ENCODE measurements at places on chromosomes 6 and 20. TPM values are rescaled to one million over a fixed set of nuclear protein-coding genes. Genes with fewer than 3 reads are reported as not detected.

The OOEP gene
- total RNA-seq = not detected

DNA sequence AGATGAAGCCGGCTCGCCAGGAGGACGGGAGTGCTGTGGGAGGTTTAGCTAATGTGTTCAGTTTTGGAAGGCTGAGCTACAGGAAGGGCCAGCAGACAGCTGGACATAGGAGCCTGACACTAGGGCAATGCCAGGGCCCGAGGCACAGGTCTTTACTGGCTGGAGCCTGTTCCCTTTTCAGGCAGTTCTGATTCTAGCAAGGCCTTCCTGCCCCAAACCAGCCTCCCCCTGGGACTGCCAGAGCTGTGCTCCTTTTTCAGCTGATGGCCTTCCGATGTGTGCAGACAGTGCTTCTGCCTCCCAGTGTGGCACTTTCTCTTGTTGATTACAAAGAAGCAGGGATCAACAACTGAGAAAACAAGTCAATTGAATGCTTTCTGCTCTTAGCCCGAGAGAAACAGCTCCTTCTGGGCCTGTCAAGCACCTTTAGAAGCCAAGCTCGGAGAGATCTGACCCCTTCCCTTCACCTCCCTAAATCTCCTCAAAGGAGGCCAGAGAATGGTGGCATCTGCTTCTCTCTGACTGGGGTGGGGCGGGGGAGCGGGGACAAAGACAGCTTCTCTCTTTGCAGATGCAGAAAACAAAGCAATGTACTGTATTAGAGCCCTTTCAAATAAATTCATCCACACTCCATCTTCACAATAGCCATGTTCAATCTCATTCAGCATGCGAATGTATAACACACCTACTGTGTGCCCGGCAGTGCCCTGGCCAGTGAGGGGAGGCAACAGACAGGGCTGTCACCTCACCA is 63.2 kb downstream of the RAB44 start:
- no peaks in the 10 kb centered on the region for H3K36me3 ChIP-seq
- H3K4me1 ChIP-seq = peaks cover 13% of the 10 kb centered on the region
- no peak overlapping the region for H3K27ac ChIP-seq
- no peaks in the 10 kb centered on the region for H3K27me3 ChIP-seq

The HDGFL1 gene
- not detected for total RNA-seq

The CST5 gene
- not detected for total RNA-seq

The RPL7L1 gene
- total RNA-seq = 75.6 TPM

DNA sequence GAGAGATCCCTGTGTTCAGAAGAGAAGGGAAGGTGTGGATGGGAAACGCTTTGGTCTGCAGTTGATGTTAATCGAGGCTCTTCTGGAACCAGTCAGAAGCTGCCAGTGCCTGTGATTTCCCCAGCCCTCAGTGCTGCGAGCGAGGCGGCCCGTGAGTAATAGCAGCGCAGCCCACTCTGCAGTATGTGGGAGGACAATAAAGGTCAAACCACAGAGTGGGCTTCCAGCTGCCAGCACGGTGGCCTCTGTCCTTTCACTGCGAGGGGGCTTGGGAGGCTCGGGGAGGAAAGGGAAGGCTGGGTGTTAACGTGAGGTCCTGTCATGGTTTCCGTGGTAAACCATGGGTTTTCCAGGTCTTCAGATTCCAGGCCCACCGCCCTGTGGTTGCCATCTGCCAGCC is 32.3 kb upstream of the TAGAP start:
- H3K4me1 ChIP-seq = peaks cover 6% of the 10 kb centered on the region
- no peak for DNase-seq
- H3K4me3 ChIP-seq = no peak overlapping the region
- H3K36me3 ChIP-seq = no peaks in the 10 kb centered on the region
- no peak overlapping the region for H3K27ac ChIP-seq
- H3K27me3 ChIP-seq = no peaks in the 10 kb centered on the region

GRCh38 chr6:129634411-129635230 is 75.4 kb downstream of the ARHGAP18 start:
- H3K4me3 ChIP-seq = no peak overlapping the region
- H3K27ac ChIP-seq = no peak overlapping the region
- no peaks in the 10 kb centered on the region for H3K27me3 ChIP-seq

DNA sequence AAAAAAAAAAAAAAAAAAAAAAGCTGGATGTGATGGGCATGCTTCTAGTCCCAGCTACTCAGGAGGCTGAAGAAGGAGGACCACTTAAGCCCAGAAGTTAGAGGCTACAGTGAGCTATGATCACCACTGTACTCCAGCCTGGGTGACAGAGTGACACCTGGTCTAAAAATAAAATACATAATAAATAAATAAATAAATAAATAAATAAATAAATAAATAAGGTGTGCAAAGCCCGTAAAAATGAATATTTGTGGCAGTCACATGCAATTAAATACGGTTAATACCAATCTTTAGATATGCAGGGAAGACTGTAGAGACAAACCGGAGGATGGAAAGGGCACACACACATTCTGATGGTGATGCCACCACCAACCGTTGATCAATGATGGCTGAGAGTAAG is 26.2 kb downstream of the IL22RA2 start:
- DNase-seq = no peak
- no peak overlapping the region for H3K27ac ChIP-seq
- H3K4me3 ChIP-seq = no peak overlapping the region
- no peaks in the 10 kb centered on the region for H3K4me1 ChIP-seq
- H3K36me3 ChIP-seq = no peaks in the 10 kb centered on the region

GRCh38 chr6:126907312-126907711 is 211.2 kb upstream of the RSPO3 start:
- H3K4me1 ChIP-seq = no peaks in the 10 kb centered on the region
- no peaks in the 10 kb centered on the region for H3K36me3 ChIP-seq
- H3K4me3 ChIP-seq = no peak overlapping the region
- no peaks in the 10 kb centered on the region for H3K27me3 ChIP-seq
- no peak for DNase-seq
- H3K27ac ChIP-seq = no peak overlapping the region

The CUL9 gene
- total RNA-seq = 76.0 TPM

- H3K4me1 ChIP-seq = peaks cover 7% of the 10 kb centered on the region
- H3K27me3 ChIP-seq = no peaks in the 10 kb centered on the region
- H3K36me3 ChIP-seq = peaks cover 11% of the 10 kb centered on the region
- no peak for DNase-seq
- H3K27ac ChIP-seq = no peak overlapping the region
These were observed 42.4 kb downstream of the HFE start for GRCh38 chr6:26129656-26130055.

The XKR7 gene
- total RNA-seq = 0.04 TPM

- no peaks in the 10 kb centered on the region for H3K36me3 ChIP-seq
- H3K4me3 ChIP-seq = no peak overlapping the region
- H3K4me1 ChIP-seq = no peaks in the 10 kb centered on the region
- H3K27me3 ChIP-seq = peaks cover under 1% of the 10 kb centered on the region
- DNase-seq = peak; percentile 66
These were observed 130.0 kb upstream of the GGTLC1 start for GRCh38 chr20:24118441-24119175.

- H3K4me3 ChIP-seq = no peak overlapping the region
- no peaks in the 10 kb centered on the region for H3K4me1 ChIP-seq
- no peak for DNase-seq
- no peak overlapping the region for H3K27ac ChIP-seq
- H3K36me3 ChIP-seq = no peaks in the 10 kb centered on the region
- H3K27me3 ChIP-seq = no peaks in the 10 kb centered on the region
These were observed 109.8 kb downstream of the CRYBG1 start for GRCh38 chr6:106470316-106470715.

DNA sequence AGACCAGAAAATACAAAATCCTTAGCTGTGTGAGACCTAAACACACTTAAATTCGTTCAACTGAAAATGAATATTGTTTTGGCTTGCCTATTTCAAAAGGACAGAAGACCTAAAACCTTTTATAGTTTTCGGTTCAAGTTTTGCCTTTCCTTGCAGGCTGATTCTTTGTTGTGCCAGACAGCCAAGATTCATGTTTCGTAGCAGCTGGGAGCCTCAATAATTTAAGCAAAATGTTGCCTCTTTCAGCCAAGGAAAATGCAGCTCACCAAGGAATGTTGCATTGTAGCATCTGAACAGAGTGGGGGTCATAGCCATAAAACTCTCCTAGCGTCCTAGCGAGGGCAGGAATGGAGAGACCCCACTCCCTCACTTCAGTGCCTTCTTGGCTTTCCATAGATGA is 92.3 kb upstream of the INSM1 start:
- no peaks in the 10 kb centered on the region for H3K27me3 ChIP-seq
- H3K4me1 ChIP-seq = no peaks in the 10 kb centered on the region
- DNase-seq = no peak
- no peaks in the 10 kb centered on the region for H3K36me3 ChIP-seq

The PPP1R3G gene
- total RNA-seq = 7.6 TPM

GRCh38 chr20:59002874-59003399 is 4.1 kb downstream of the CTSZ start:
- peaks cover 12% of the 10 kb centered on the region for H3K4me1 ChIP-seq
- H3K4me3 ChIP-seq = no peak overlapping the region
- no peaks in the 10 kb centered on the region for H3K27me3 ChIP-seq
- no peak overlapping the region for H3K27ac ChIP-seq

DNA sequence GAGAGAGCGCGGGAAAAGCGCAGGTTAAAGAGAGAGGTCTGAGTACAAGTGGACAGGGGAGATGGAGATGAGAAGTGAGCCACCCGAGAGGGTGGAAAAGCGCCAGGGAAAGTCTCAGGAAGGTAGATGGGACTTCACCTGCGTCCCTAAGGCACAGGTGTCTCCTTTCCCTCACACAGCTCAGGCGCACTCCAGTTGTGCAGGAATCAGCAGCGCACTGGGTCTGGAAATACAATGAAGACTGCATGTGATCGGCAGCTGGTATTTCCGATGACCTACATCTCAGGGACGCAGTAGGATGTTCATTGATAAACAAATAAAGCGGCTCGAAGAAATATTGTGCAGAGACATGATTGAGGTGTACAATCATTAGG is 432 bp upstream of the KHDRBS2 start:
- no peak overlapping the region for H3K27ac ChIP-seq
- H3K4me3 ChIP-seq = peak overlapping the region; percentile 56
- H3K36me3 ChIP-seq = no peaks in the 10 kb centered on the region

The NKX2-4 gene
- not detected for total RNA-seq

DNA sequence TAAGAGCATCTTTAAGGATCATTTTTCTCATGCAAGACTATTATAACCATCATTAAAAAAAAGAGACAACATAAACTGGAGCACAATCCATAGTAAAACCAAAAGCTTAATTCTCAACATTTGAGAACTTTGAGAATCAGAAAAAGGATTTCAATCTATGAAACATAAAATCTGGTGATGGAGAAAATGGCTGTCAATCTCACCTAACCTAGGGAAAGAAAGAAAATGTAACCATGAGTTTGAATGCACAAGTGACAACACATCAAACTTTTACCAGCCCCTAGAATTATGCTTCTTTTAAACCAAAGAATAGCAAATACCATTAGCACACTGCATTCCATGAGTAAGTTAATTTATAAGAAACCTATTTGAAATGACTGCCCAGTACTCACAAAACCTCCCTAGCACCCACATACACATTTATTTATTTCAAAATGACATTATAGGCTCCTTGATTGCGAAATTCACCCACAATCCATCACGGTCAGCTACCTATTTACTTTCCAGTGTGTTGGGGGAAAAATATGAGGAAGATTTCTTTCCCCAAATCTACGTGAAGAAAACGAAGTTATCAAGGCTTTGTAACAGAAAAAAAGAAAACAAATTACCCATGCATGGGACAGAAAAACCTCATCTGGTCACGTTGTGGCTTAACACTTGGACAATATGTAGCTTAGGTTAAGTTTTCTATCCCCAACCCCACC is 828 bp downstream of the ASCC3 start:
- peak overlapping the region; percentile 95 for H3K27ac ChIP-seq
- H3K27me3 ChIP-seq = no peaks in the 10 kb centered on the region
- peak; percentile 48 for DNase-seq
- H3K36me3 ChIP-seq = no peaks in the 10 kb centered on the region
- H3K4me1 ChIP-seq = peaks cover 19% of the 10 kb centered on the region

The HLA-DQA1 gene
- total RNA-seq = not detected

The CEBPB gene
- 18.2 TPM for total RNA-seq

GRCh38 chr6:137233911-137234863 is 15.0 kb upstream of the IFNGR1 start:
- H3K4me3 ChIP-seq = no peak overlapping the region
- H3K36me3 ChIP-seq = no peaks in the 10 kb centered on the region
- H3K27ac ChIP-seq = no peak overlapping the region
- H3K4me1 ChIP-seq = no peaks in the 10 kb centered on the region

DNA sequence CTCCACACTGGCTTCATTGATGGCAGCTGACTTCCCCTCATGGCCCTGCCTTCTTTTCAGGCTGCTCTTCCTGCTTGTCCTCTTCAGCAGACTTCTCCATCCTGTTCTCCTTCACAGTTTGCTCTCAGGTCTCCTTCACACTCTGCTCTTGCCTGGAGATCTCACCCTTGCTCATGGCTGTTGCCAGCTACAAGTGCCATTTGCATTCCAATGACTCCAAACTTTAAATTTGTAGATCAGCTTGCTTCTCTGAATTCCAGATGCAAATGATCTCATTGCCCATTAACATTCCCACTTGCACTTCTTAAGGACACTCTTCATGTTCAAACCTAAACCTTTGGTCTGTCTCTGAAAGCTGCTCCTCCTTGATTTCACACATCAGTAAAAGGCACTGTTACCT is 343.0 kb downstream of the QKI start:
- H3K4me3 ChIP-seq = no peak overlapping the region
- no peaks in the 10 kb centered on the region for H3K4me1 ChIP-seq
- H3K27me3 ChIP-seq = no peaks in the 10 kb centered on the region
- no peak overlapping the region for H3K27ac ChIP-seq
- H3K36me3 ChIP-seq = no peaks in the 10 kb centered on the region

- H3K27ac ChIP-seq = no peak overlapping the region
- H3K36me3 ChIP-seq = no peaks in the 10 kb centered on the region
- H3K4me1 ChIP-seq = peaks cover 9% of the 10 kb centered on the region
- no peak overlapping the region for H3K4me3 ChIP-seq
These were observed 411.5 kb downstream of the PKHD1 start for GRCh38 chr6:51675922-51676275.

- no peaks in the 10 kb centered on the region for H3K27me3 ChIP-seq
- H3K27ac ChIP-seq = peak overlapping the region; percentile 99
- H3K4me1 ChIP-seq = peaks cover 17% of the 10 kb centered on the region
- H3K4me3 ChIP-seq = peak overlapping the region; percentile 97
- no peak for DNase-seq
- peaks cover 4% of the 10 kb centered on the region for H3K36me3 ChIP-seq
These were observed 3.1 kb downstream of the QKI start for GRCh38 chr6:163417595-163417994.

The ETV7 gene
- not detected for total RNA-seq

- H3K4me3 ChIP-seq = no peak overlapping the region
- H3K4me1 ChIP-seq = no peaks in the 10 kb centered on the region
- H3K36me3 ChIP-seq = no peaks in the 10 kb centered on the region
- no peak overlapping the region for H3K27ac ChIP-seq
- DNase-seq = no peak
These were observed 4.4 kb downstream of the HLA-DQB1 start for GRCh38 chr6:32662099-32662498.

DNA sequence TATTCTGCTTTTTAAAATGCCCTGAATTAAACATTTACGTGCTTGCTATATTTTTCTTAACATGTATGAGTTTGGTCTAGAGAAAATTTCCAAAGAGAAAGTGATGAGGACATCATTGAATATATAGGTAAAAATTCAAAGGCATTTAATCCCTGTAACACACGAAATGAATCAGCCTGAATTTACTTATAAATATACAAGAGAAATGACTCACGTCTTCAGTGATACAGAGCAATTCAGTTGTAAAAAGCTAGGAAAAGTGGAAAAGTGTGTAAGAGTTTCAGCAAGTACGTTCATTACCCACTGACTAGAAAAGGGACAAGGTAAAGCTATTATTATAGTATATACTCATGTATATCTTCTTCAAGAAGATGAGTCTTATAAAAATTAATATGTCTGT is 124.8 kb downstream of the HIVEP1 start:
- no peak for DNase-seq
- no peak overlapping the region for H3K4me3 ChIP-seq
- H3K27me3 ChIP-seq = no peaks in the 10 kb centered on the region
- no peak overlapping the region for H3K27ac ChIP-seq

The MICB gene
- total RNA-seq = 3.6 TPM

The DUSP22 gene
- total RNA-seq = 82.4 TPM
